ENCODE measurements at places on chromosomes 5 and 9.

DNA sequence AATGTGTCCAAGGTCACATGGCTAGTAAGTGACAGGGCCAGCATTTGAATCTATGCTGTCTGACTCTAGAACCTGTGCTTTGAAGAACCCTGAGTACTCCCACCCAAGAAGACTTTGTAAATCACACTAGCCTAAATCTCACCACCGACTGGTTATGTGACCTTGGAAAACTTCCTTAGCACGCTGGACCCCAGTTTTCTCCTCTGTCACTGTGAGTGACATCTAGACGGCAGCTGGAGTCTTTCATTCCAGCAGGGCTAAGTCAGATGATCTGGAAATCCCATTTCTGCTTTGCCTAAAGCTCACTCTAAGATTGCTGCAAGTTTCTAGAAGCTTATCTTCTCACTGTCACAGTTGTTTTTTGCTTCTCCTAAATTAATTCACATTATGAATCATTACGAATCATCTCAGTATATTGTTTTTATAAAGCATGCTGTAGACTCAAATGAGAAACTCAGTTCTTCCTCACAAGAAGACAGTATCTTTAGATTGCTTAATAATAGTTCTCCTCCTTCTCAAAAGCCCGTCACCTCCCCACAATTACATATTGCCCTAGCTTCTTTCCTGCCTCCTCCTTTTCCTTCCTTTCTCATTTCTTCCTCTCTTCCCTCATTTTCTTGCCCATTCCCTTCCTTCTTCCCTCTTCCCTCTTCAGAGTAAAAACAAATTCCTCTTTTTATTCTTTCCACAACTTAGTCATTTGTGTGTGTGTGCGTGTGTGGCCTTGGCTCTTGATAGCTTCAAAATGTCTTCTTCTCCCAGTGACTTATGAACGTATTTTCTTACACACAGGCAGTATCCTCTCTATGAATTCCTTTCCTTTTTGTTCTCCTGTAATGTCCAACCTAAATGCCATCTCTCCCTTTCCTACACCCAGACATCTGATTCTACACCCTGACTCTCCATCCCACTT, 16.8 kb downstream of the ALDOB start:
- DNase-seq, result no peak

DNA sequence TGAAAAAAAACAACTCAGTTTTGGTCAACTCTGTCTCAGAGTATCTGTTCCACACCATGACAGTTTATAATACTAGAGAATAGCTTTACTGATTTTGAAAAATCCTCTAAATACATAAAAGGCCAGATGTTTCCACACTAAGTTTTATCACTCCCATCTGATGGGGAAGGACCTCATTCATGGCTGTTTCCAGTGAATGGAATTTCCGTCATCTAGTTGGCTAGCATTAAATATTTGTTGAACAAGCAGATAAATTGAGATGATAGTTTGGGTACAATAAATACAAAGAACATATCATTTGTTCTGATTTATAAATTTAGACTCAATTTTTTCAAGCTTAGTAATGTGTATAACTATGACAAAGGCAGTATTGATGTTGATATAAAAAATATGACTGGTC, 408.5 kb downstream of the PTPRD start:
- no peak for DNase-seq

- no peak for DNase-seq
These were observed 110.8 kb upstream of the FSTL4 start for GRCh38 chr5:133723126-133723525.

- DNase-seq, result no peak
These were observed 642.9 kb downstream of the MAT2B start for GRCh38 chr5:164148292-164148691.

GRCh38 chr5:38576442-38576841, 20.0 kb upstream of the LIFR start:
- DNase-seq, result peak; percentile 66

GRCh38 chr5:44887722-44888121, 79.0 kb downstream of the MRPS30 start:
- no peak for DNase-seq

Measured in NCI-H345 (cell line).